ENCODE measurements at places on chromosomes 1 and 21.

GRCh38 chr1:5827516-5827915 lies 164.7 kb downstream of the NPHP4 start:
- DNase-seq = no peak

DNA sequence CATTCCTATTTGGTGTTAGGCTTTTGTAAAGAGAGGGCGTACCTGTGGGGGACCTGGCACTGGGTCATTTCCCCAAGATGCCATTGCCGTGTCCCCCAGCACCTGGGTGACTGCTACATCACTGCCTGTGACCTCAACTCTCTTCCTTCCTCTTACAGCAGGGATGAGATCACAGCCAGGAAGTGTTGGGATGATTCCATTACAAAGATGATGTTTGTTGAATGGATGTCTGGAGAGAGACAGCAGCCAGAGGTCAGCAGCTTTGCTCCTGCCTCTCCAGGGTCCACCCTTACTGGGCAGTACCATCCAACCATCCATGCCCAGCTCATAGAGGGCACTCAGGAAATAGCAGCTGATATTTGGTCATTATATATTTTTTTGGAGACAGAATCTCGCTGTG lies 35.1 kb downstream of the TMEM51 start:
- DNase-seq = no peak

GRCh38 chr1:21927533-21928237 lies 9.4 kb downstream of the HSPG2 start:
- DNase-seq = no peak

GRCh38 chr1:156128654-156129597 lies 14.4 kb downstream of the LMNA start:
- peak; percentile 3 for DNase-seq

DNA sequence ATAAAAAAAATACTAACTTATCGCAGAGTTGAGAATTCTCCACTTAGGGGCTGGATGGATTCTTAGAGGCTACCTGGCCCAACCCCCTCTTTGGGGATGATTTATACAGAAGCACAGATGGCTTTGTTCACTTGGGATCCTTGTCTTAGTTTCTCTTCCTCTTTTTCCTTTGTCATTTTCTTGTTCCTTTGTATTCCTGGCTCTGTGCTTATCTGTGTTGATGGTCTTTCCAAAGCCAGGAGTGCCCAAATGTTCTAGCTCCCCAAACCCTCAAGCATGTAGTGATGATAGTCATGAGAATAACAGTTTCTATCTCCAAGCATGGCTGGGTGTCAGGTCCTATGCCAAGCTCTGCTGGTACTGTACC lies 27.4 kb downstream of the EPHB2 start:
- no peak for DNase-seq

DNA sequence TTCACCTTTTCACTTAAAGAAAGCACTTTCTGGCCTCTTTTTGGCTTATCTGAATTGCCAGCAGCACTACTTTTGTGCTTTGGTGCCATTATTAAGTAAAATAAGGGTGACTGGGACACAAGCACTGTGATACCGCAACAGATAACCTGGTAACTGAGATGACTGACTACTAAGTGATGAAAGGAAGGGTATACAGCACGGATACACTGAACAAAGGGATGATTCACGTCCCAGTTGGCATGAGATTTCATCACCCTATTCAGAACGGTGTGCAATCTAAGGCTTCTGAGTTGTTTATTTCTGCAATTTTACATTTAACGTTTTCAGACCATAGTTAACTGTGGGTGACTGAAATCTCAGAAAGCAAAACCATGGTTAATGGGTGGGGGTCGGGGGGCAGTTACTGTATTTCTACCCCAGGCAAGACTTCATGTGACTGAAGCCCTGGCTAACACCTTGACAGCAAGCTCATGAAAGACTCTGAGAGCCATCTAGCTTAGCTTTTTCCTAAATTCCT lies 102.8 kb downstream of the CLIC6 start:
- DNase-seq = no peak

DNA sequence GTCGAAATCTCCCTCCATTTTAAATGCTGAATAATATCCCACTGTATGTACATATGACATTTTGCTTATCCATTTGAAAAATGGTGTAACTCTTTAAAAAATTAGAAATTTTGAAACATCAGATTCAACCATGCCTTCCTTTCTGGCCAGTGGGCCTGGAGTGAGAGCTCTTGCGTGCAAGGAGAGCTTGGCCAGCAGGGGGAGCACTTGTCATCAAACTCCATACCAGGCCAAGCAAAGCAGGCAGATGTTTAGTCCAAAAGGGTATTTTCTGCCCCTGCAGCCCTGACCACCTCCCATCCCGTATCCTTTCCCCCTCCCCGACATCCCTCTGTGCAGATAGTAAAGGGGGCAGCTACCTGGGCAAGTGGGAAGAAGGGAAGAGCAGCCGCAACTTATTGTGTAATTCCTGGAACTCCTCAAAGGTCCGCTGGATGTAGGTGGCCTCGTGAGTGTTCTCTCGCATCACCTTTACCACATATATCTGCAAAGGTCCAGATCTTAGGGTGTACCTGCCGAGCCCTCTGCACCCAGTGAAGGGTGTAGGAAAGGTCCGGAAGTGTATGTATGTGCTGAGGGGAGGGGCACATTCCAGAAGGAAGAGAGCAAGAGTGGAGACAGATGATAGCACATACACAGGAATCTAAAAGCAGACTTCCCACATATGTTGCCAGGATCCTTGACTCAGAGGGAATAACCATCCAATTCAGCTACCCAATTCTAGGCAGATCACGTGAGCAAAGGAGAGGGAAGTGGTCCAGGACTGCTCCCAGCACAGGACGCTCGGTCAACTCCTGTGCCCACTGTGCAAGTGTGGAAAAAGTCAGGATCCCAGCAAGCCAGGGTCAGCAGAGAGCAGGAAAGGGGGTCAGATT lies 19.9 kb upstream of the PPP1R15B start:
- DNase-seq = peak; percentile 46

DNA sequence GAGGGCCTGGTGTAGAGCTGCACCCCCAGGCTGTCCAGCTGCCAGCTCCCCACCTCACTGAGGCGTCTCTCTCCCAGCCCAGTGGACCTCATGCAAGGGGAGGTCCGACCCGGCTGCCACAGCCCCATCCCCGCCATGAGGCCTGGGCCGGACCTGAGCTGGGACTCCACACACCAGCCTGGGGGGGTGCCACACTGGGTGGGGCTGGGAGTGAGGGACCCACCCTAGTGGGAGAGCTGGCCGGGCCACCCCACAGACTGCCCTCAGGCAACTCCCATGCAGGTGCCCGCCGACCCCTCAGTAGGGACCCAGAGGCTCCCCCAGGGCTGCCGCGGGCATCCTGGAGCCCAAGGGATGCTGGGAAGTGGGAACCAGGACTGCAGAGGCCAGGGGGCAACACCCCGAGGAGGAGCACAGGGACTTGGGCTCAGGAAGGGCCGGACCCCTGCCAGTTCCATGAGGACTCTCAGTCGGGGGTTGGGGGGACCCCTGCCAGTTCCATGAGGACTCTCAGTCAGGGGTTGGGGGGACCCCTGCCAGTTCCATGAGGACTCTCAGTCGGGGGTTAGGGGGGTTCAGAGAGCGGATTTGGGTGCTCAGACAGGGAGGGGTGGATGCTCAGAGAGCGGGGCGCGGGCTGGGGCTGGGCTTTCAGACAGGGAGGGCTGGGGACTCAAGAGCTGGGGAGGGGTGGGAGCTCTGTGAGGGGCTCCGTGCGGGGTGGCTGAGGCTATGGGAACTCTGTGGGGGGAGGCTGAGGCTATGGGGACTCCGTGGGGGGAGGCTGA lies 1.2 kb upstream of the RNF223 start:
- no peak for DNase-seq

GRCh38 chr1:21293537-21294265 lies 3.4 kb upstream of the ECE1 start:
- peak; percentile 50 for DNase-seq

DNA sequence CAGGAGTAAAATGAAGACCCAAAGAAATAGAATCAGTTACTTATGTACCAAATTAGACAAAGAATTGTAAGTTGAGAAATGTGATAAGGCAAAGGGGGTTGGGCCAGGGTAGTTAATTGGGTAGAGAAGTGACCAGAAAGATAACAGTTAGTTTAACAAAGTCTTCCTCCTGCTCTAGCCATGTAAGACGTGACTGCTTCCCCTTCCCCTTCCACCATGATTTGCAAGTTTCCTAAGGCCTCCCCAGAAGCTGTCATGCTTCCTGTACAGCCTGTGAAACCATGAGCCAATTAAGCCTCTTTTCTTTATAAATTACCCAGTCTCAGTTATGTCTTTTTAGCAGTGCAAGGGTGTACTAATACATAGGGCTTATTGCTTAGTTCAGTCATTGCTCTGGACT lies 142.0 kb upstream of the PDE4B start:
- no peak for DNase-seq

DNA sequence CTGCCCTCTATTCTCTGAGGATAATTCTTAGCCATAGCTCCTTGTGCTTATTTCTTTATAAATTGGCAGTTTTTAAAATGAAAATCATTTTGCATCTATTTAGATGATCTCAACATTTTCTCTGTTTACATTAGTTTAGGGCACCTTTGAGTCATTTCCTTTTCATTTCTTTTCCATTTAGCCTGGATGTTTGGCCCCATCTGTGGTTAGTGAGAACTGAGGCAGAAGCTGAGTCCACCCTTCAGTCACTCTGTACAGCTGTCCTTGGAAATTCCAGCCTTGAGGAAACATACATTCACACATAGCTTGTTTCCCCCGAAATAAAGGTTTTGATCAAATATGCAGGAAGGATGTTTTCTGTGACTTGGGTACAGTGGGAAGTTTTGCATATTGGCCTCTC lies 123.7 kb downstream of the NTNG1 start:
- no peak for DNase-seq

DNA sequence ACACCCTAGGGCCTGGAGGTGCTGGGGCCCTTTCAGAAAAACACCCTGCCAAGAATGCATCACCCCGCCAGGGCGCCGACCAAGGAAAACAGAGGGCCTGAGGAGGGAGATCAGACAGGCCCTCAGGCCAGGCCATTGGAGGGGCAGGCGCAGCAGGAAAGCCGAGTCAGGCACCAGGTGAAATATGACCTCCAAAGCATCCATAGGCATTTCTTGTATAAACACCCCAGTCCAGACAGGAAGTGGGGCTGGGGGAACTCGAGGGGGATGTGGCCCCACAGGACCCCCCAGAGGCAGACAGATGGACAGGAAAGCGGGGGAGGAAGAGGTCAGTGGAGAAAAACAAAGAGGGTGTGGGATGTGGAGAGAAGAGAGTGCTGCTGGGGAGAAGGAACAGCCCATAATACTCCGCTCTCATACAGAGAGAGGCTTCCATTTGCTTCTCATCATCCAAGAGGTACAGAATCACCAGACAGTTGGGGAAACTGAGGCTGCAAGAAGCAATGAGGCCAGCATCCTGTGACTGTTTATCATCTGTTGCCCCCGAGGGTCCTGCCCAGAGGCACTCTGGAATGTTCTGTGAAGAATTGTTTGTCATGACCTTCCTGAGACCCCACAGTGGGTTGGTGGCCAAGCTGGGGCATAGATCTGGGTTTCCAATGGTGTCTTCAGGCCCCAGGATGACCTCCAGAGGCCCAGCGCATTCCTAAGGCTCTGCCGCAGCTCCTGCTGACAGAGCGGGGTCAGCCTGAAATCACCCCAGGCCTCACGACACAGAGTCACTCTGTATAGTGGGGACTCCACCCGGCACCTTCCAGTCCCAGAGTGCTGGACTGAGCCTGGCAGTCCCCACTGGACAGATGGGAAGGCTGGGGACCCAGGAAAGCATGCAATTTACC lies 18.0 kb downstream of the TRIM62 start:
- no peak for DNase-seq

DNA sequence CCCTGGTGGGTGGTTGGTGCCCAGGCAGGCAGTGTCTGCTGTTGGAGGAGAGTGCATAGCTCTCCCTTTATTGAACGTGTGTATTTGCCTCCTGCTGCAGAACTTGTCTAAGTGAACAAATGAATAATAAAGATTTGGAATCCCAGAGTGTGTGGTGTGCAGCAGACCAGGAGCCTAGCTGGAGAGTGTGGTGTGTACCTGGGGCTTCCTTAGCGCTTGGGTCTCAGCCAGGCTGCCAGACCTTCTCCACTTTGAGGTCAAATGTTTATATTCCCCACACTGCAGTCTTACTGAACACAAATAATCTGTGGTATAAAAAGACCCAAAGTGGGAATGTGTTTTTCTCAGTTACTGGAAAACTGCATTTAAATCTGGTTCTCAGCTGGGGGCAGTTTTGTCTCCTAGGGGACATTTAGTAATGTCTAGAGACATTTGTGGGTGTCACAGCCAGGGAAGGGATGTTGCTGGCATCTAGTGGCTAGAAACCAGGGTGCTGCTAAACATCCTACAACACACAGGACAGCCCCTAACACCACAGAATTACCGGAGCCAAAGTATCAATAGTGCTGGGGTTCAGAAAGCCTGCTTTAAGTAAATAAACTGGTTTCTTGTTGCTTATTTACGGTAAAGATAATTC lies 23.6 kb downstream of the SLC37A1 start:
- DNase-seq = no peak

GRCh38 chr1:13494025-13494424 lies 19.8 kb downstream of the LRRC38 start:
- DNase-seq = no peak

- no peak for DNase-seq
Measured at GRCh38 chr1:69985901-69986439, 219.4 kb downstream of the LRRC40 start.

DNA sequence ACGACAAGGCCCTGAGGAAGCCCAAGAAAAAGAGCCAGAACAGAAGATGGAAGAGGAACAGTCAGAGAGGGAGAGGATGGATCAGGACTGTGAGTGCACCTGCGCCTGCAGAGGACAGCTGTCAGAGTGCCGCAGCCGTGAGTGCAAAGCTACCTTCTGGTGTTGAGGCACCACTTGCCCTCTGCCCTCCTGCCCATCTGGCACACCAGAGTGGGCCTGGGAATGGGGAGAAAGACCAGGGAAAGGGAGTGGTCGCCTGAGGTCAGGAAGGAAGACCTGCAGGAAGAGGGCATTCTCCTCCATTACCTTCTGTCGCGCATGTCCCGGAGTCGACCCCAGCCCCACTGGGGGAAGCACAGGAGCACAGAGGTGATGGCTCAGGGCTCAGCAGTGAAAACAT lies 26.2 kb downstream of the VASH2 start:
- no peak for DNase-seq

DNA sequence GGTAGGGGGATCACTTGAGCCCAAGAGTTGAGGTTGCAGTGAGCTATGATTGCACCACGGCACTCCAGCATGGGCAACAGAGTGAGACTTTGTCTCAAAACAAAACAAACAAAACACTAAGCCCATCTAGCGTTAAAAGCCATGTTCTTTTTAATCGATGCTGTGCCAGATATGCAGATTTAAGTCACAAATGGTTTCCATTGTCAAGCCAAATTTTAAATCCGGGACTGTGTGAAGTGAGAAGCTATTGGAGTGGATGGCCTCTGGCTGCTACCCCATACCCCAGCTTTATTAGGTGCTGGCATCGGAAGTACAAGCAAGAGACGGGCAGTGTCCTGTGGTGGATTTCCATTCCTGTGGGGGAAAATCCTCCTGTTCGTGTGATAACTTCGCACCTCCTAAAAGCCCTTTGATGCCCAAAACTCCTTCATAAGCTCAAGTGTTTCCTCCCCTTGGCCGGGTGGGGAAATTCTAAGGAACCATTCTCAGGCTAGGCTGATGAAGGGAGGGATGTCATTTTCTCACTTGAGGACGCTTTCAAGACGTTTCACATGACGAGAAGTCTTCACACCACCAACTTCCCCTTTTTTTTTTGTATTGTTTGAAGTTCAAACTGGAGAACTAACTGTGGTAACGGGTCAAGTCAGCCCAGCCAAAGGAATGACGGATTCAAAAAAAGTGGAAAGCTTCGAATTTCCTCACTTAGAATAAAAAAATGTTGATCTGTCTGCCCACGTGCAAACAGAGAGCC lies 140.8 kb downstream of the KAZN start:
- no peak for DNase-seq

GRCh38 chr1:107544285-107544684 lies 403.4 kb downstream of the NTNG1 start:
- DNase-seq = no peak
